ENCODE measurements at places on chromosomes 3 and 15. TPM values are rescaled to one million over a fixed set of nuclear protein-coding genes. Genes with fewer than 3 reads are reported as not detected.

GRCh38 chr3:39733804-39734203, 75.6 kb upstream of the MYRIP start:
- DNase-seq = no peak

GRCh38 chr3:23501201-23501802, 298.2 kb downstream of the UBE2E2 start:
- peak; percentile 19 for DNase-seq

DNA sequence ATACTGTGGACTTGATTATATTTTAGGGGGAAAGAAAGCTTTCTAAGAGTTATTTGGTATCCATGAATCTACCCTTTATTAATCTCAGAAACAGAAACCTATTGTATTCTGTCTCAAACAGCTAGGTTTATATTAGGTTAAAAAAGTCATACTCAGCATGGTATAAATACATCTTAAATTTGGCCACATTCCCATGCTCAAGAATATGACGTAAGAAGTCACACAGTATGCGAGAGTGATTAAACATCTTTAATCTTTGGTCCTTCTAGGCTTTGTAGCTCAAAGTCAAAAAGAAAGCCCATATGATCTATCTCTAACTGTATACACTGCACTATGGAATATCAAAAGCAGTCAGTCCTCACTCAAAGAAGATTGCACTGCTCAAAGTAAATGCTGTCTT, 131.4 kb downstream of the EPHA3 start:
- no peak for DNase-seq

GRCh38 chr3:24520976-24521419, 26.3 kb upstream of the THRB start:
- DNase-seq = no peak

- peak; percentile 18 for DNase-seq
These were observed 481.4 kb upstream of the LMCD1 start for GRCh38 chr3:8020047-8020841.

DNA sequence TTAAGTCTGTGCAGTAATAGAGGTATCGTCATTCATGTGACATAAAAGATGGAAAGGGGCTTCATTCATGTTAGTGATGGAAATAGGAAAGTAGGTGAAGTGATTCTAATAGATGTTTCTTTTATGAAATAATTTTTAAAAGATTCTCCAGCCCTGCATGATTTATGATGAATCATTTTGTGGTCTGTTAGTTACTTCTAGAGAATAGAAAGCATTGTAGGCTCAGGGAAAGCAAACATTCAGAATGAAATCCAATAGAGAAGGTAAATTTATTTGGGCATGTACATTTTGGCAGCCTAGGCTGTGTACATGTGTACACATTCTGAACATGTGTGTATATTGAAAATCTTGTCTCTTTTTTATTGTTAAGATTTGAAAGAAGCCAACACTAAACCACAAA, 23.1 kb downstream of the PPARG start:
- no peak for DNase-seq

DNA sequence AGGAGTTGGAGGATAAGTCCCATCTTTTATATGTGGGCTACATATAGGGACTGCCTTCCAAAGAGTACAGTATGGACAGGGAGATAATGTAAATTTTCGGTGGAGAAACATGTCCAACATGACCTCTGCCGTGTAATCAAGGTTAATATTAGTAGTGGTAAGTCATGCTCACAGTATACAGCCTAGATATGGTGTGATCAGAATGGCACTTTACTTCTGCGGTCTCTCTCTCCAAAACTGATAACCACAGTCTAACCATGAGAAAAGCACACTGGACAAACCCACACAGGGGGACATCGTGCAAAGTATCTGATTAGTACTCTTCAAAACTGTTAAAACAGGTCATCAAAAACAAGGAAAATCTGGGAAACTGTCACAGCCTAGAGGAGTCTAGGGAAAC, 66.6 kb upstream of the PLCL2 start:
- DNase-seq = no peak

GRCh38 chr15:85154061-85154460, 172.4 kb downstream of the PDE8A start:
- no peak for DNase-seq

CPNE9 gene
- total RNA-seq = not detected

SH2D7 gene
- total RNA-seq = not detected

SEMA3B gene
- 4.0 TPM for total RNA-seq

APOD gene
- total RNA-seq = not detected

SCN5A gene
- total RNA-seq = 5.9 TPM

SLC6A1 gene
- total RNA-seq = not detected

CCDC39 gene
- total RNA-seq = 0.03 TPM

ZNF592 gene
- total RNA-seq = 11.4 TPM

ZBED2 gene
- total RNA-seq = 0.20 TPM

IL17RC gene
- 12.0 TPM for total RNA-seq

DNAH12 gene
- total RNA-seq = not detected

KLHL6 gene
- not detected for total RNA-seq

CORO2B gene
- total RNA-seq = 12.3 TPM

All from HT1080 (cell line).